ENCODE measurements at places on chromosomes 3 and 15.

DNA sequence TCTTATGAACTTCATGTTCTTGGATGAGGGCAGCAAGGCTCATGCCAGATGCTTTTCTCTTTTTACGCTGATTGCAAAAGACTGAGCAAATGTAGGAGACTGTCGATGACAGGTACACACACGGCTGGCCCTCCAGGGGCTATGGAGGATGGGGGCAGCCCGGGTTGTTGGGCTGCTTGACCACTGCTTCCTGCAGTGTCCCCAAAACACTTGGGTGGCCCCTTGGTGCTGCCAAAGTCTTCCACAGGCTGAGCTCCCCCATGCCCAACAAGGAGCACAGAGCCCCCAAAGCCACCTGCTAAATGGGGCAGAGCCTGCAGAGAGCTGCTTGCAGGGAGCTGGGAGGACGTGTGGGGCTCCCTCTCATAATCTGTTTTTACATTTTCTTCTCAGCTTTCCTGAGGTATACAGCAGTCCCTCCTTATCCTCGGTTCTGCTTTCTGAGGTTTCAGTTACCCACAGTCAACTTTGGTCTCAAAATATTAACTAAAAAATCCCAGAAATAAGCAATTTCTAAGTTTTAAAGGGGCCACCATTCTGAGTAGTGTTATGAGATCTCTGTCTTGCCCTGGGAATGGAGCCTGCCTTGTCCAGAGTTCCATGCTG, 7.3 kb downstream of the PRR23E start:
- DNase-seq = no peak

DNA sequence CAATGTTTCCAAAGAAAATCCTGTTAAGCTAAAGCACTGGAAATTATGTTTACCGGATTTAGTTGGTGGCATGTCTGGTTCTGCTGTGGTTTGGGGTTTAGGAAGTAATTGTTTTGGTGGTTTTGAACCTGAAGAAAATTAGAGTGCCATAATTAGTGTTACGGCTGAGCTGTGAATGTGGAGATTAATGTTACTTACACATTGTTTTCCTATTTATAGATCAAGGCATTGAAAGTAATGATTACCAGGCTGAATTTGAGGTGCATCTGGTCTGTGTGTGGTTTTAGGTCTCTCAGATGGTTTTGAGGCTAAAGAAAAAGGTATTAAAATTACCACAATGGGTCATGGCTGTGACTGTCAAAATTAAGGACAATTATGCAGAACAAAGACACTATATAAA, 128.9 kb downstream of the TFG start:
- peak; percentile 23 for DNase-seq

DNA sequence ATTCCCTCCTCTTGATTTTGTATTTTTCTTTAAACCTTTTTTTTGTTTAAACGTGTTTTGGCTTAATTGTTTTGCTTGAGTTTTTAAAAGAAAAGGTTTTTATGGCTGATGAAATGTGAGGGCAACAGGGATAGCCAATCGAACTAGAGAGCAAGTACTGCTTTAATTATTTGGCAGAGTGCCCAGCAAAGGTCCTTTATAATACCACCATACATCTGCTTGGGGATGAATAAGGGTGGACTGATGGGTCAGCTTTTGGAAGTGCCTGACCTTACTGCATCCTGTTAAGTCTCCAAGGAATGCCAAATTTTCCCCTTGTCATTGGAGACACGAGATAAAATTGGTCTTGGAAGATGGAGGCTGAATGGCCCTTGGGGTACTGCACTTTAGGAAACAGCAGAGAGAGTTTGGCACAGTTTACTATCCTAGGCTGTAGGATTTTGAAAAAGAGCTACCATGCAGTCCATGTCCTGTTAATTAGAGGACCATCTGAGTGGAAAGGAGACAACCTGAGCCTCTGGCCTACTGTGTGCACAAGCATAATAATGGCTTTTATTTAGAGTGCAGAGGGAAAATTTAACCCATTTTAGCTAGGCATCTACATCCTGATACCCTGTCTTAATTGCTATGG, 19.8 kb upstream of the MTHFS start:
- no peak for DNase-seq

DNA sequence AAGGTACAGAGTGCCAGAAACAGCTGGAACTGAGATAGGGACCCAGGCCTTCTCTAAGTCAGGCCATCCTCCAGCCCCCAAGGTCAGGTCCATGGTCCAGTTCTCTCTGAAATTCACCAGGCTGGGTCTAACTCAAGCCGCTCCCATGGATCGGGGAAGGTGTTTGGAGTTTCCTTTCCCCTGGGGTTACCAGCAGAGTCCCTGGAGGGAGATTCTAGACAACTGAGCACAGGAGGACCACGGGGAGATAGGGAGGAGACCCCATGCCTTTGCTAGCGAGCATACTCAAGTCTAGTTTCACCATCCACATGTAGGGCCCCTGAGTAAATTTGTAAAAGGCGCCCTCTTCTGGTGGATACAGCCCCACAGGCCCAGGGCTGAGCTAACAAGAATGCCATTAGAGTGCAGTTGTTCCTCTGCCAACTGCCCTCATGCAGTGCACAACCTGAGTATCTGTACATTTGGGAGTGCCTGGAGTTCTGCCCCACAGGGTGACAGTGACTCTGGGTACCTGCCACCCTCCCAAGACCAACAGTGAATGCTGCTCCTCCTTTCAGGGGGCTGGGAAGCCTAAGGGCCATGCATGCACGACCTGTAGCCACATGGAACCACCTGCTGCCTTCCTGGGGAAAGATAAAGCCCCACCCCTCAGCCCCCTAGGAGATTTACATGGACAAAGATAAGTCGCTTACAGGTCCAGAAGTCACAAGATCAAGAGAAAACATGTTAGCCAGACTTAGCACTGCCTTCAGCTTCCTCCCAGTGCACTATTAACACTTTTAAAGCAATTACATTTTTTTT, 89.0 kb downstream of the IQSEC1 start:
- DNase-seq = no peak

DNA sequence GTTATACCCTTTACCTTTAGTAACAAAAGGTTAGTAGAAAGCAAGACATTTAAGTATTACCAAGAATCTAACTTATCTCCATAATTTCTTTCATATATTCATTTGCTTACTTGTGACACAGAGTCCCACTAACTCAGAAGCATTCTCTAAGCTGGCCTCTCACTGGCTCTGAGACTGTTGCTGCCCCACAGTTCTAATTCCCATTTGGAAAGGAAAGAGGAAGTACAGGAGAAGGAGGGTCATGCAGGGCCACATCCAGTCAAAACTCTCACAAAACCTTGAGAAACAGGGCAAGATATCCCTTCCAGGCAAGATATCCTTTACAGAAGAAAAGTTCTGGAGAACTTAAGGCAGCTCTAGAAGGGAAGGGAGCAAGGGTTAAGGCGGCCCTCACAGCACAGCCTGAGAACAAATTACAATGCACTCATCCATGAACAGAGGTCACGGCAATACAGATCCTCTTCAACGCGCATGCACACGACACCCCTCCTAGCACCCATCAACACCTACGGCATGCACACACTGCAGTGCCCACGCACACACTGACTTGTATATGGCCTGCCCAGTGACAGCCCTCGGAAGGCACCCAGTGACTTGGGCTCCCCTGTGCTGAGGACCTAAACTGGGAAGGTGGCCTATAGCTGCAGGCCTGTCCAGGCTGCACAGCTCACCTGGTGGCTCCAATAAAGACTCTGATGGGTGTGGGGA, 13.0 kb upstream of the MYO5C start:
- DNase-seq = no peak

GRCh38 chr3:167941234-167941995, 154.3 kb downstream of the GOLIM4 start:
- DNase-seq = no peak

GRCh38 chr3:134332344-134332743, 41.9 kb downstream of the AMOTL2 start:
- no peak for DNase-seq

DNA sequence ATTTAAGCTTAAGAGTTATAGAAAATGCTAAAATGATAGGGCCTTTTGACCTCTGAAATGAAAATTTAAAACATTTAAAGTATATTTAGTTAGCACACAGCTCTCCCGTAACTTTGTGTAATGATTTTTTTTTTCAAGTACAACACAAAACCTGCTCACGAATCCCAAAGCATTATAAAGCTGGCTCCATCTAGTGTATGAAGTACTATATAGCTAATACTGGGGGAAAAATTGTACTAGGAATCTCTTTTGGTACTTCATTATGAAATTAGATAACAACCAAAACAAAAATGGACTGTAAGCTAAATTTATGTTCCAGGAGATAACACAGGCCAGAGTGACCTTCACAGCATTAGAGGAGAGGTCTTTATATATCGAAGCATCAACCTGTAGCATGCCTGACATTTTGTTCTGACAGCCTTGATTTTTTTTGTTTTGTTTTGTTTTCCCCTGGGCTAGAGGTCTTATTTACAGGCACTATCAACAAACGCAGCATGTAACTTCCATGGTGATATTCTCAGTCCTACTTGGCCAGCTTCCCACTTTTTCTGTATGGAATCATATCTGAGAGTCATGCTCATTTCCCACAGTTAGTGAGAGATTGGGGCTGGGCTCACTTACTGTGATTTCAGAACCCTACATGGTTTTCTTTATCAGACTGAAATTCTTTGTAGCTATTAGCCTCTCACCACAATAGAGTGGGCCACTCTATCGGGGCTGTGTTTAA, 116.3 kb downstream of the MITF start:
- DNase-seq = no peak

GRCh38 chr3:33401781-33402180, 38.4 kb downstream of the UBP1 start:
- no peak for DNase-seq

DNA sequence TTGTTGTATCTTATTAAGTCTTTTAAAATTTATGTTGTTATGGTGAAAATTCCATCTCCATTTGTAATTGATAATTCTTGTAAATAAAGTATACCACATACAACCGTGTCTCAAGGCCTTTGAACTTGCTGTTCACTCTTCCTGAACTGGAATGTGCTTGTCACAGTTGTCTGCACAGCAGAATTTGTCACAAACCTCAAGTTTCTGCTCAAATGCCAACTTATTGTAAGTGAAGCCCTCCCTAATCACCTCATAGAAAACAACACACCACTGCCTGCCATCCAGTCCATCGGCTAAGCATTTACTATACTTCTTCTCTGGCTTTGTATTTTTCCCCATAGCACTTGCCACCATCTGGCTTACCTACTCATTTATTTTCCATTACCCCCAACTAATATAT, 192.3 kb downstream of the THRB start:
- DNase-seq = no peak

- no peak for DNase-seq
Measured at GRCh38 chr15:98628216-98628615, 20.1 kb upstream of the IGF1R start.
